ENCODE measurements at places on chromosomes 12 and 14.

DNA sequence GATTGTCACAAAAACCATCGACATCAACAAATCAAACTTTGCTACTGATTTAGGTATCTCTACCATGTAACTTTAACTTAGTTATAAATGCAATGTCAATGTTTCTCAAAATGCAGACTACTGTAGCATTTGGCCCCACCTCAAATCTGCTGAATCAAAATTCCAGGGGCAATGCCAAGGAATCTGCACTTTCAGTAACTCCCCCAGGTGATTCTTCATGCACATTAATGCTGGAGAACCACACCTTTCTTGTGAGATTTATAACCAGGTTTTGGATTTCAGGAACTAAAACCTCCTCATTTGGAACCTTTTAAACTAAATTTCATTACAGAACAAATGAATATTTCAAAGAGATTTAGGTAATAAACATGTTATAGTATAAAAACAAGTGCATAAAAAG is 4.9 kb downstream of the ATP2B1 start:
- no peak for DNase-seq

- DNase-seq = no peak
Measured at GRCh38 chr12:116248930-116249329, 28.6 kb downstream of the MED13L start.

GRCh38 chr12:67437011-67437410 is 167.9 kb downstream of the CAND1 start:
- DNase-seq = no peak

DNA sequence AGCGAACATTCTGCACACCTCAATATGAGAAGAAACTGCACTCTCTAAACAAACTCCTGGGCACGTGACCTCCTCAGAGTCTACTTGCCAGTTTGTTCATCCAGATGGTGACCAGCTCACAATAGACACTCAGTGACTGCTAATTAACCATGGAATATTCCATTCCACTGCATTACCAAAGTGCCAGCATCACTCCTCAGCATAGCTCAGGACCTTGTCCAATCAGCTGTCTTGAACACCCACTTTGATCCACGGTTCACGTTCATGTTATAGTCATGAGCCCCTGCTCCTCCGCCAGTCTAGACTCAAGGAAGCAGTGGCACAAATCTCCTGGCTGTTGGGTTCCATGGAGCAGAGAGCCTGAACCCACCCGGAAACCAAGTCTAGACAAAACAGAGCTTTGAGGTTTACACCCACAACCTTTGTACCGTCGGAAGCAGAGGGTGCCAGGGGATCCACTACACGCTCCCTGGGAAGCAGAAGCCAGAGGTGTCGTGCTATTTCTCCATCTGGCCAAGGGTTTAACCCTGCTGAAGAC is 285.3 kb downstream of the ZFP36L1 start:
- no peak for DNase-seq

DNA sequence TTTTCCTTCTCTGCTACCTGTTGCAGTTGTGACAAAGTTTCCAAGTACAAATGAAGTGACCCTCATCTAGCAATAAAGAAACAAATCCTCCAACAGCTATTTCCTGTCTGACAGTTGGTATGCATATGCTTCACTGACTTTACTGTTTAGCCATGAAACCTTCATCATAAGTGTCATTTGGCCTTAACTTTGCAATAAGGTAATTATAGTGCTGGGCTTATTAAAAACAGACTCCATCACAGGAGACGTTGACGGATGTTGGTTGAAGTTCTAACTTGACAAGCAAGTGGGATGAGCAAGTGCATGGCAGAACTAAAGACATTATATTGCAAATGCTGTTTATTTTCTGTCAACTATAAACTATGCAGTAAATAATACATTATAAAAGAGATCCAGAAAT is 425.2 kb downstream of the RPS29 start:
- no peak for DNase-seq

DNA sequence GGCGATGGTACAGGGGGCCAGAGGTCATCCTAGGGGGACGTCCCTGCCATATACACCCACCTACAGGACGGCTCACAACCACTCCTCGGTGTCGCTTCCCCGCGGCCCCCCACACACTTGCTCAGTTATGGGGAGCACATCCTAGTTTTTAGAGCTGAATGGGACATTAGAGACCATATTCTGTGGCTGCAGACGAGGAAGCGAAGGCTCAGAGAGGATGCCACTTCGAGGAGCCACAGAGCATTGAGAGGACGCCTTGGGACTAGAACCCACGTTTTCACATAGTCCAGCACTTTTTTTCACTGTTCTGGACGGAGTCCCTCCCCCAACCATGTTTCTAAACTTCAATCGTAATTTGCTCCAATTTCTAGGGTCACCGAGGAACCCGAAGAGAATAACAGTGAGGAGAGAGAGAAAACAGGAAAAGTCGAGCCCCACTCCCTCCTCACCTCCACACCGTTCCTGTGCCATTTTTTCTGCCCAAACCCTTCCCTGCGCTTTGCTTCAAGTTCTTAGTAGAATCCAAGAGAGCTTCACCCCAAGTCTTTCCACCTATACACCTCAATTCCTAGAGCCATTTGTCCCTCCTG is 641 bp upstream of the ASCL1 start:
- no peak for DNase-seq

GRCh38 chr12:108561852-108562347 is 496 bp upstream of the ISCU start:
- DNase-seq = no peak

DNA sequence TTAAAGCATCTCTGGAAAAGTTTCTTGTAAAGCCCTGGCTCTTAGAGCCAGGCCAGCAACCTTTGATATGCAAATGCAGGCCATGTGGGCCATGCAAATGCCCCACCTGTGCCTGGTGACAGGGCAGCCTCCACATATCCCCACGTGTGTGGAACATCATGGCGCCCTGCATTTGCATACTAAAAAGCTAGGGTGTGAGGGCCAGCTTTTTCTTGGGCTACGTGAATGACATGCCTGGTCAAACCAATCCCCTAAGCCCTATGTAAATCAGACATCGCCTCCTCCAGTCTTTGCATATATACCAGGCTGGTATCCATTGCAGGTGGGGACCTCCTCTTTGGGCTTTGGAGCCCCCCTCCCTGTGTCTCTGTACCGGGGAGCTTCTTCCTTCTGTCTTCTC is 6.4 kb downstream of the CSRP2 start:
- no peak for DNase-seq

GRCh38 chr12:118102609-118103008 is 1.2 kb downstream of the VSIG10 start:
- no peak for DNase-seq

DNA sequence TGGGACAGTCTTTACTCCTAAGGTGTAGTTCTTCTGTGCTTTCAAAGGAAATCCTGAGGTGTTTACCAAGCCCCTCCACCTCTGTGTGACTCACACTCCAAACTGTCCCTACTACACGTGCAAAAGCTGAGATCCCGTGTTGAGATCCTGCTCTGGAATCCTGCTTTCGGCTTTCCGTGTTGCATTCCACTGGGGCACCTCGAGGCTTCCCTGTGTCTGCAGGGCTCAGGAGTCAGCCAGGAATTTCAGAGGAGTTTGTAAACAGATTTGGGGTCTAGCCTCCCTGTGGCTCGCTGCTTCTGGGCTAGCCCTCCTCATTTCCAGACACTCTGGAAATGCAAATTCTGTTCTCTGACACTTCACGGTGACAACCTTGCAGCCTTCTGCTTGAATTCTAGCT is 48.4 kb downstream of the CACNA2D4 start:
- no peak for DNase-seq

DNA sequence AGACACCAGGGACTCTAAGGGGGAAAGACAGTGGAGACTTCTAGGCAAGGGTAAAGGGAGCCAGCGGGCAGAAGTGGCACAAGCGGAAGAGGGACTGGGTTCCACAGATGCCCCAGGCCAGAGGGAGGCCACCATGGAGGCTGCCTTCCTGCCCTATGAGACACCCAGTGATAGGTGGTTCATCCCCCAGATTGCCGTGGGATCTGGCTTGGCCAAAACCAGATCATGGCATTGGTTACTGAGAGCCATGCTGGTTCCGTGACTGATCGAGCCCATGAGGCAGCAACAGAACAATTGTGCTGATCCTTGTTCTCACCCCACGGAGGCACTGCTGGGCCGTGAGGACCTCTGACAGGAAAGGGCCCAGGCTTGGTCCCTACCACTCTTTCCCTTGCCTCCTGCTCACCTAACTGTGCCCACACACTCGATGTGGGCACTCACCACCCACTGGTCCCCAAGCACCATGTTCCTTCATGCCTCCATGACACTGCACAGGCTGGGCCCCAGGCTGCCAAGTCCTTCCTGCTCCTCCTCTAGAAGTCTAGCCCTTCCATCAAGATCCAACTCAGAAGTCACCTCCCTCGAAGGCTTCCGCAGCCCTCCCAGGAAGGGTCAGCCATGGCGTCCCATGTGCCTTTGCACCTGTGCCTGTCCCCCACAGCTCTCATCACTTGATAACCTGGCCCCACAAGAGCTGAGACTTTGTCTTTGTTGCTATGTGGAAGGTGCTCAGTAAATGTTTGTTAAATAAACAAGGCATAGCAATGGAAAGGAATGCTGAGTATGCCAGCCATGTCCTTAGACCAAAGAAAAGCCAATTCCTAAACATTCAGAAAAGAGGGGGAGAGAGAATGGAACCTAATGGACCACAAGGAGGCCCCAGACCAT is 7.3 kb downstream of the KRT79 start:
- DNase-seq = no peak

Data from SHP77 treated with DMSO at 0.1 percent for 48 hours (cell line).